ENCODE measurements at places on chromosomes 13 and 19. TPM values are rescaled to one million over a fixed set of nuclear protein-coding genes. Genes with fewer than 3 reads are reported as not detected.

KBTBD7 gene
- 9.1 TPM for total RNA-seq

DNA sequence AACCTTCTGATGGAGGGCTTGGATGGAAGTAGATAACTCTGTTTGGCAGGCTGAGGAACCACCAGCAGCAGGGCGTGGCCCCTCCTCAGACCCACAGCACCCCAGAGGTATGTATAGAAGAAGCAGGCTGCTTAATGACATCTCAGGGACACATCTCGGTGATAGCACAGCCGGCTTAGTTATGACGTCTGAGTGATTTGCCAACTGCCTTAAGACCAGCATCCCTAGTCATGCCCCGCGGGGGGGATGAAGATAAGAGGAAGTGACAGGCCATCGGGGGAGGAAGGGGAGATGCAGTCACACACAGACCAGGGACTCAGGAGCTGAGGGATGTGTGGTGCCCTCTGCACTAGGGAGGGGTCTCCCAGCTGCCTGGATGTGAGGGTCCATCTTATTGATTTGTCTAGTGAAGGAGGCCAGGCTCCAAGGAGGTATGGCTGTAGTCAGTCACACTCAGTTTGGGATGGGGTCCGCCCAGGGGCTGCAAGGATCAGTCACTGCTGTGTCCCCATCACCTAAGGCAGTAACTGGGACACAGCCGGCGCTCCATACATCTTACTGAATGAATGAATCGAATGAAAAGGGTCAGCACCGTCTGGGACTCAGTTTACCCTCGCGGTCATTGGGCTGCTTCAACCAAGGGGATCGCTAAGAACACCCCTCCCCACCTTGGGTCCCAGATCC lies 19.2 kb upstream of the ERCC1 start:
- peaks cover 42% of the 10 kb centered on the region for H3K4me1 ChIP-seq
- H3K27ac ChIP-seq: peak overlapping the region; percentile 97
- DNase-seq: peak; percentile 46

DNA sequence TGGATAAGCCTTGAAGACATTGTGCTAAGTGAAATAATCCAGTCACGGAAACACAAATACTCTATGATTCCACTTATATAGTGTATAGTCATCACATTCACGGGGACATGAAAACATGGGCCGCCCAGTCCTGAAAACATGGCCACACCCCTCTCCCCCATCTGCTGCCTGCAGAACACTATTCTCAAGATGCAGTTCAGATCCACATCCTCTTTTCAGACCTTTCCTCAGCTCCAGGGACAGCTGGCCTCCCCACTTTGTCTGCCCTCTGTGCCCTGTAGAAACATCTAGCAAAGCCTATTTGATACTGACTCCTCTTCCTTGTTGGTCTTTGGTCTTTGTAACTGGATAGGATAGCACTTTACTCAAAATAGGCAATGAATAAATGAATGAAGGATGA lies 8.3 kb downstream of the RFX2 start:
- no peaks in the 10 kb centered on the region for H3K27me3 ChIP-seq
- no peak for DNase-seq
- H3K27ac ChIP-seq: no peak overlapping the region
- no peak overlapping the region for H3K4me3 ChIP-seq
- peaks cover 54% of the 10 kb centered on the region for H3K4me1 ChIP-seq

GRCh38 chr13:90826688-90827087 lies 520.8 kb upstream of the MIR17HG start:
- no peak overlapping the region for H3K27ac ChIP-seq
- DNase-seq: no peak
- no peaks in the 10 kb centered on the region for H3K36me3 ChIP-seq
- H3K4me3 ChIP-seq: no peak overlapping the region
- no peaks in the 10 kb centered on the region for H3K4me1 ChIP-seq

TFDP1 gene
- 50.3 TPM for total RNA-seq

DNA sequence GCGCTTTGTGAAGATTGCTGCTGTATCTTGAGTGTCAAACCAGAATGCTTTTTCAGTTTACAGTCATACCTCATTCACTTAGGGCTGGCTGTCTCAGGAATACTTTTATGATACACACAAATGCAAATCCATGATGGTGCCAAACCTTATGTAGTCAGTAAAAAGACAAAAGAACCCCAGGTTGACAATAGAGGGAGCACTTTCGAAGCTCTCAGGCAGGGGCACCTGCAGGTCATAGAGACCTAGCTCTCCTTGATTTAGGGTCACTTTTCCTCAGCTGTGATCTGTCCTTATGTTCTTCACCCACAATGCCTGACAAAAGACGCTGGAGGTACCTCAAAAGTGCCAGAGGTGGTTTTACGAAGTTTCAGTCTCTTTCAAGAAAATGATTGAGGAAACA lies 172.2 kb downstream of the DNAJC15 start:
- H3K4me3 ChIP-seq: no peak overlapping the region
- no peaks in the 10 kb centered on the region for H3K27me3 ChIP-seq
- no peaks in the 10 kb centered on the region for H3K4me1 ChIP-seq
- H3K27ac ChIP-seq: no peak overlapping the region
- no peak for DNase-seq

DNA sequence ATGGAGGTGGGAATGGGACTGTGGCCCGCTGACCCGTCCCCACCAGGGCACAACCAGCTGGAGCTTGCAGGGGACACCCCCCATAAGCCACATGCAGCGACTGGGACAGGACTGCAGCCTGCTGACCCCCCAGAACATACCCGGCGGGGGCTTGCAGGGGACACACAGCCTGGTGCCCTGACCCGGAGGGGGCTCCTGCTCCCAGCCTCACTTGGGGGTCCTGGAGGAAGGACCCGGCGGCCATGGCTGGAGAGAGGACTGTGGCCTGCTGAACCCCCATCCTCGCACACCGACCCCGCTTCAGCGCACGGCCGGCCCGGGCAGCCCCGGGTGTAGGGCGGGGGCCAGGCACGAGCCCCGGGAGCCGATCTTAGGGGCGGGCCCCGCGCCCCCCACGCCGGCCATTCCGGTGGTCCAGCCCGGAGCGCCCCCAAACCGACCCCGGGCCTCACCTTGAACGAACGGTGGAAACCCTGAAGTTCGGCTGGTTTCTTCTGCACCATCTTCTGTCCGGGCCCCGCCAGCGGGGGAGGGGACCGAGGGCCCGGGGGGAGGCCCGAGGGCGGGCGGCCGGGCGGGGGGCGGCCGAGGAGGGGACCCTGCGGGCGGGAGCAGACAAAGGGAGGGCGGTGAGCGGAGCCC lies 574 bp downstream of the MKNK2 start:
- peak overlapping the region; percentile 96 for H3K27ac ChIP-seq
- H3K36me3 ChIP-seq: peaks cover 20% of the 10 kb centered on the region
- peaks cover 74% of the 10 kb centered on the region for H3K4me1 ChIP-seq
- H3K4me3 ChIP-seq: peak overlapping the region; percentile 79
- H3K27me3 ChIP-seq: no peaks in the 10 kb centered on the region
- no peak for DNase-seq

RHPN2 gene
- 0.93 TPM for total RNA-seq

DNA sequence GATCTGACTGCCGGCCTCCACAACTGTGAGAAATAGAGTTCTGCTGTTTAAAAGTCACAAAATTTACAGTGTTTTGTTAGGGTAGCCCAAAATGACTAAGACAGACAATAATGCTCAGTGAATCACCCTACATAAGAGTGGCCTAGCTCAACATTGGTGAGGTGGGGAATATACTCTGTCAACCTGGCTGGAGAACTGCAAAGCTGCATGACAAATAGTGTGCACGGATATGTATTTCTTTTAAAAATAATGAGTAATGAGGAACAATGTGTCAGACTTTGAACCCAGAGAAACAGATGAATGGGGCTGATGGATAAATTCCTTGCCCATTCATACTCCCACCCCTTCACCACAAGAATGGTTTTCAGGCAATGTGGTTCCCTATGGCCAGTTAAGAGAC lies 372.4 kb downstream of the SUCLA2 start:
- no peaks in the 10 kb centered on the region for H3K36me3 ChIP-seq
- no peak overlapping the region for H3K4me3 ChIP-seq
- no peaks in the 10 kb centered on the region for H3K27me3 ChIP-seq
- H3K4me1 ChIP-seq: no peaks in the 10 kb centered on the region

STARD13 gene
- 31.9 TPM for total RNA-seq

GRCh38 chr13:24742977-24743376 lies 21.0 kb upstream of the RNF17 start:
- no peak overlapping the region for H3K27ac ChIP-seq
- peaks cover 41% of the 10 kb centered on the region for H3K27me3 ChIP-seq
- H3K4me1 ChIP-seq: peaks cover 14% of the 10 kb centered on the region
- no peak overlapping the region for H3K4me3 ChIP-seq

PVR gene
- total RNA-seq: 140 TPM

GRCh38 chr13:39044536-39044935 lies 6.3 kb downstream of the NHLRC3 start:
- no peaks in the 10 kb centered on the region for H3K27me3 ChIP-seq
- no peak for DNase-seq
- H3K4me3 ChIP-seq: no peak overlapping the region
- peaks cover 14% of the 10 kb centered on the region for H3K4me1 ChIP-seq

GPR108 gene
- 47.9 TPM for total RNA-seq

DNA sequence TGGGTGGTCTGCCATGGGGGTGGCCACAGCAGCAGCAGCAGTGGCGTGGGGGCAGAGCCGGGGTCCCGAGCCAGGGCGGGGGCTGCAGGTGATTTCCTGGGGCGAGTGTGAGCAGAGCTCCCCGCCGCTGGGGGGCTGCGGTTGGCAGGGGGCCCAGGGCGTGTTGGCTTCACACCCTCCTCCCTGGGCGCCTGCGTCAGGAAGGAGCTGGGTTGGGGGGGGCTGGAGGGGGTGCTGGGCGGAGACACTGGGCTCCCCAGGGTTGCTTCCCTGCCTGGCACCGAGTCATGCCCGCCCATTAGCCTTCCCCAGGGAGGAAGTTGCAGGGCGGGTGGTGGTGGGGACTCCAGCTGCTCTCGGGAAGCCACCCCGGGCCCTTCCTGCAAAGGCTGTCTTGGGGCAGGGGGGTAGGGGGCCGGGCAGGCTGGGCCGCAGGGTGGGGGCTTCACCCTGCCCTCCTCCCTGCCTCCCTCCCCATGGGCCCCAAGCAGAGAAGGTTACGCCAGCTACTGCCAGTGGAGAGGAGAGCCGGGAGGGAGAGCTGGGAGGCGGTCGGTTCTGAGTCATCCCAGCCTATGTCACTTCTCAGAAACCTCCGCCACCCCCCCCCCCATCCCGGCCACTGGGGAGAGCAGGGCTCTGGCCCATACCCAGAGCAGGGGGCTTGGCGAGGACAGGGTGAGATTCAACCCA lies 4.6 kb downstream of the MIDN start:
- H3K36me3 ChIP-seq: peaks cover 64% of the 10 kb centered on the region
- H3K4me3 ChIP-seq: peak overlapping the region; percentile 89
- no peaks in the 10 kb centered on the region for H3K27me3 ChIP-seq
- DNase-seq: peak; percentile 88
- peak overlapping the region; percentile 99 for H3K27ac ChIP-seq

DNA sequence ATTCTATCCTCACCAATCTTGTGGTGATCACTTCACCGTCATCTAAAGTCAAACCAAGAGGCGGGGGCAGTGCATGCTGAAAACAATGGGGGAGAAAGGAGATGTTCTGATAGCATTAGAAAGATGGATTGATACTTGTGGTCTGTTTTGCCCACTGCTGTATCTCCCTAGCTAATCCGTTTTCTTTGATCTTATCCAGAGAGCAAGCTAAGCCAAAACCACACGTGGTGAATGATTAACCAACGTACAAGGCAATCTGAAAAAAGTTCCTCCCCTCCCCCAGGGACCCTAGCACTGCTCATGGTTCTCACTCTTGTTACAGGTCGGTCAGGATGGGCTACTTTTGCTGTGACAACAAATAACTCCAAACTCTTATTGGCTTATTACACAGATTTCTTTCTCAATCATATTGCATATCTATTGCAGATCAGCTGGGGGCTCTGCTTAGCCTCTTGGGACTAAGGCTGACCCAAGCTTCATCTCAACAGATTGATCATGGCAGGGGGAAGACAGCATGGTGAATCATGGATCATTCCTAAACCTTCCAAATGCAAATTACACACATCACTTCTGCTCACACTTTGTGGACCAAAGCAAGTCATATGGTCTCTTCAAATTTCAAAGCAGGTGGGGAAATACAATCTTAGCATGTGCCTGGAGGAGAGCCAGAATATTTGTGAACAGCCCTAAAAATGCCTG lies 11.9 kb upstream of the C13orf42 start:
- no peak for DNase-seq
- H3K36me3 ChIP-seq: no peaks in the 10 kb centered on the region
- H3K4me1 ChIP-seq: no peaks in the 10 kb centered on the region
- no peaks in the 10 kb centered on the region for H3K27me3 ChIP-seq

DNA sequence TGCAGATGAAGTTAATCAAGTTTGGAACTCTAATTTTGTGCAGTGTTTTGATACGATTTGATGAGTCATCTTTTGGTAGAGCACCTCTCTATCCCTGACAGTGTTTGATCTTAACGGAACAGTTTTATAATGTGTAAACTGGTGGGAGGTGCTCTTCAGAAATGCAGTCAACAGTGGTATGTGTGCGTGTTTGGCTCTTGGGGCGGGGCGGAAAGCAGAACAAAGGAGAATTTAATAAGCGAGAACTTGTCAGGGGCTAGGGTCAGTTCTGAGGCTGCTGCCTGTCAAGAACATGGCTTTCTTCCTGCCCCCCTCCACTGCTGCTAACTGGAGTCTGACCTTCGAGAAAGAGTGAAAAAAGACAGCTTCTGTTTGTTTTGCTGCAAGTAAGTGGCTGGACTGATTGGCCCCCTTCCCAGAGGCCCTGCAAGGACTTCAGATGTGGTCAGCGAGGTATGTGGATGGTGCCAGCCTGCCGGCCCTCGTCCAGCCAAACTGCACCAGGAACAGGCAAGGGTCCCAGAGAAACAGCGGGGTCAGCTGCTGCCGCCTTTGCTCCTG lies 40.8 kb downstream of the BBC3 start:
- peaks cover 28% of the 10 kb centered on the region for H3K4me1 ChIP-seq
- no peaks in the 10 kb centered on the region for H3K27me3 ChIP-seq
- peak; percentile 36 for DNase-seq
- H3K4me3 ChIP-seq: no peak overlapping the region
- H3K27ac ChIP-seq: peak overlapping the region; percentile 67

TIMM44 gene
- 75.9 TPM for total RNA-seq

NOVA2 gene
- 5.4 TPM for total RNA-seq

GRCh38 chr13:76737526-76737925 lies 148.7 kb downstream of the KCTD12 start:
- no peak overlapping the region for H3K4me3 ChIP-seq
- no peaks in the 10 kb centered on the region for H3K4me1 ChIP-seq
- H3K36me3 ChIP-seq: no peaks in the 10 kb centered on the region
- no peak overlapping the region for H3K27ac ChIP-seq
- no peak for DNase-seq

DNA sequence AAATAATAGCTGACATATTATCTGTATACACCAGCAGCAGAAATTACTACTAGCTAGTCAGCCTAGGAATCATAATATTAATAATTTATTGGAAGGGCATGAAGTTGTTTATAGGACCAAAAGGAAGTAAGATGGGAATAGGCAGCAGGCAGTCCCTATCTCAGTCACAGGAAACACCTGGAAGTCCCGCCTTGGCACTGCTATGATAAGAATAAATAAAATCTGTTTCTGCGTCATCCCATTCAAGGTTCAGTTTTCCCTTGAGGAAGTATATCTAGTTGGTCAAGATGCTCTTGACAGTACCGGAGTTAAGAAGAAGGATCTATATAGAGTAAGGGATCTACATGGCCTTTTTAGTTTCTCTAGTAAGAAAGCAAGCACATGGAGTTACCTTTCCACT lies 830.8 kb downstream of the DIAPH3 start:
- no peaks in the 10 kb centered on the region for H3K36me3 ChIP-seq
- H3K4me3 ChIP-seq: no peak overlapping the region
- H3K27ac ChIP-seq: peak overlapping the region; percentile 11
- no peak for DNase-seq

GRCh38 chr19:4705413-4706131 lies 18.1 kb downstream of the DPP9 start:
- H3K4me3 ChIP-seq: no peak overlapping the region
- DNase-seq: peak; percentile 81
- H3K4me1 ChIP-seq: peaks cover 10% of the 10 kb centered on the region
- peak overlapping the region; percentile 81 for H3K27ac ChIP-seq
- peaks cover 60% of the 10 kb centered on the region for H3K36me3 ChIP-seq

SLC25A42 gene
- 15.7 TPM for total RNA-seq

VSTM1 gene
- total RNA-seq: 0.86 TPM
